ENCODE measurements at places on chromosomes 6 and 20.

GRCh38 chr6:93779086-93779841 lies 359.9 kb upstream of the EPHA7 start:
- no peak for DNase-seq

GRCh38 chr6:34317882-34318498 lies 69.2 kb upstream of the SMIM29 start:
- no peak for DNase-seq

DNA sequence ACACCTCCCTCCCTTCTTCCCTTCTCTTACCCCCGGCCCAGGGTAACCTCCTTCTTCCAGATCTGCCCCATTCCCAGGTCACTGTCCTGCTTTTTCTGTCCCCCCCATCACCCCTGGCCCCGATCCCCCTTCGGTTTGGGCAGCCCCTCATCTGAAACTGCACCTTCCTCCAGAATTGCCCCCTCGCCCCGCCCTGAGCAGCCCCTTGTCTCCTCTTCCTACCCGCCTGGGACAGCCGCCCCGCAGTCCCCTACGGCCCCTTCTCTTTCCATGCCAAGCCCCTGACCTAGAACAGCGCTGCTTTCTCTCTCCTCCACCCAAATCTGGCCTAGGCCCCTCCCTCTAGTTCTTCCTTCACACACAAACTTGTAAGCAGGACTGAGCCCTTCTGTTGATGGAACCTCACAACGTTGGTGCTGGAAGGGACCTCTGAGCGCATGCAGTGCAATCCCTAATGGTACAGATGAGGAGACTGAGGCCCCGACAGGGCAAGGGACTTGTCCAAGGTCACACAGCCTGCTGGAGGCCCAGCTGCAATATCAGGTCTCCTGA lies 630 bp downstream of the PPP2R5D start:
- no peak for DNase-seq

DNA sequence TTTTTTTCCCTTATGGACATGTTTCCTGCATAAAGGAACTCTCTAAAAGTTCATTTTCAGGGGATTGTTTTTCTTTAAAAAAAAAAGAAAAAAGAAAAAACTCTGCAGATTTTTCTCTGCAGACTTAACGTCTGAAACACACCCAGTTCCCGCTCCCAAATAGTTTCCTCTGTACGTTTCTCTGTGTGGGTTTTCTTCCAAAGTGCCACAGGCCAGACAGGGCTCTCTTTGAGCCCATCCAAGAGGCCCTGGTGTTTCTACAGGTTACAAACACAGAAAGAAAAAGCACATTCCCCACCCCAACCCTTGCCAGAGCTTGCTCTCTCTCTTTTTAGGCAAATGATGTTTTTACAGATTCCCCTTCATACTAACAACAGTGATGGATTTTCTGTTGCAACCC lies 258.6 kb downstream of the FNDC1 start:
- DNase-seq, result no peak

- no peak for DNase-seq
These were observed 199.7 kb upstream of the SIM1 start for GRCh38 chr6:100664274-100665040.

GRCh38 chr20:19098117-19098516 lies 114.3 kb upstream of the SLC24A3 start:
- DNase-seq, result no peak

DNA sequence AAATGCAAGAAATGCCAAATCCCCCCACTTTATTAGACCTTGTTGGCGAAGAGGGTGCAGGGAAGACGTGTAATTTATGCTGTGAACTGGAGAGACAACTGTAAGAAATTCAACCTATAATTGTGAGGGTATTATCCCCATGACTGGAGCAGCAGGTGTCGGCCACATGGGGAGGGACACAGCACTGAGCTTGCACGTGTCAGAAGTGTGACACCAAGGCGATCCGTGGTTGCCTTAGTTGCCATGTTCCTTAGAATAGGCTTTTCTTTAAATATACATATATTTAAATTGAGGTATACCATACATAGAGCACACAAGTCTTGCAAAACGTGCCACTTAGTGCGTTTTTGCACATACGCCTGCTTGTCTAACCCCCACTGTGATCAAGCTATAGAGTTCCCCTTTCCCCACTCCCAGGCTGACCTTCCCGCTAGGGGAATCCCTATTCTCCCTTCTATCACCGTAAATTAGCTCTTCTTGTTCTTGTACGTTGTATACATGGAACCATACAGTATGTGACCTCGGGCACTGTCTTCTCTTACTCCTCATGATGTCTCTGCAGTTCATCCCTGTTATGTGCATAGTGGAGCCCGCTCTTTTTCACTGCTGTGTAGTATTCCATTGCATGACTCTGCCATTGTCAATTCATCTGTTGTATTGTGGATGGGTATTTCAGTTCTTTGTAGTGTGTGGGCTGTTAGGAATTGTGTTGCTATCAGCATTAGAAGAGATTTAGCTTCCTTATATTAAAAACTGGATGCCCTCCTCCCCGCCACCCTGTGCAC lies 81.6 kb upstream of the PMEPA1 start:
- no peak for DNase-seq

DNA sequence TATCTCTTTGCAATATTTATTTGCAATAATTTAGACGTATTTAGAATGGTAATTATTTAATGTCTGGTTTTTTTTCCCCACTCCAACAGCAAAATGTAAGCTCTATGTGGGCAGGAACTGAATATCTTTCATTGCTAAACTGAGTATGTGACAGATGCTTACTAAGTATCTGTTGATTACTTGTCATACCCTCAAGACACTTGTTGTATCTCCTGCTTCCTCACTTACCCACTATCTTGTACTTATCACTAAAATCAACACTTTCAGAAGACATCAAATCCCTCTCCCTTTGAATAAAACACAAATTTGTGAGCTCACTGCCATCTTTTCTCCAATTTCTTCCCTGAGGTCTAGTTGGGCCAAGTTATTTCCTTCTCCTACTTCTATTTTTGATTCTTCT lies 30.3 kb downstream of the PPIL4 start:
- no peak for DNase-seq

DNA sequence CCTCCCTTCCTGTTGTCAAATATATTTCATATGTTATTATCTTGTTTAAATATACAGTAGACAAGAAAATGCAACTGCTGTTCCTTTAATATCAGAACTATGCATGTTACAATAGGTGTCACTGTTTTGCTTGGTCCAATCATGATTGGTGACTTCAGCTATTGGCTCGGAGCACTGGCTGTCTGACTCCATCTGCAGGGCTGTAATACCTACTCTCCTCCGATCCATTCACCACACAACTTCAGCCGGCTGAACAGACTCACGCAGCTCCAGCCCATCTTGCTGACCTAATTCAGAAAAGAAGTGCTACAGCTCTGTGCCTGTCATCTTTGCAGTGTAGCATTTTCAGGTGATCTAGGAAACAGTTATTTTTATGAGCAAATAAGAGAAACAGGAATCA lies at the start of gene BTBD3:
Gene BTBD3, plus strand, starts transcription at position 231 of the 400 bp plus-strand sequence. CDS start 383 bp downstream, outside the sequence.
- no peak for DNase-seq

DNA sequence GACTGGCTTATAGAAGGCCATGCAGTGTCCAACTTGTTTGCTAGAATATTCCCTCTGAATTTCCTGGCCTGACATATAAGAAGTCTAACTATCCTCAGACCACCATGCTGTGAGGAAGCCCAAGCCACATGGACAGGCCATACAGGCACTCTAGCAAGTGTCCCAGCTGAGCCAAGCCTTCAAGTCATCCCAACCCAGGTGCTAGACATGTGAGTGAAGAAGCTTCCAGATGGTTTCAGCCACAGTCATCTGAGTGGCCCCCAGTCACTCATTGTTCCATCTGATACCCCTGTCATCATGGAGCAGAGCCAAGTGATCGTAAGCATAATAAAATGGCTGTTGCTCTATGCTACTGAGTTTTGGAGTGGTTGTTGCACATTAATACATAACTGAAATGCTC lies 46.0 kb upstream of the INSM1 start:
- no peak for DNase-seq

DNA sequence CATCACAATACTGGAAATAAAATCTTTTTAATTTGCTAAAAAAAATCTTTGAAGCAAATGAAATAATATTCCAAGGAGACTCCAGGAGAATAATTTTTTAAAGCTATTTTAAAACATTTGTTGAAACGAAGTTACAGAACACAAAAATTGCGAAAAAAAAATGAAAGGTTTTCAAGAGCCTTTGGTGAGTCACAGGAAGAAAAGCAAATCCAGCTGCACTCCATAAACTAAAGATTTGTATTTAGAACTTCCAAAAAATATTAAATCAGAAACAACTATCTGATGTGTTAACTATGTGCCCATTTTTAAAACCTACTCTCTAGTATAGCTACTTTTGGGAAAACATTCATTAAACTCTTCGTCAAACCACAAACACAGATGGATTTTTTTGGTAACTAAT lies 23.6 kb downstream of the PDSS2 start:
- no peak for DNase-seq

- DNase-seq, result no peak
These were observed 274.7 kb upstream of the SUPT3H start for GRCh38 chr6:45652416-45652815.

DNA sequence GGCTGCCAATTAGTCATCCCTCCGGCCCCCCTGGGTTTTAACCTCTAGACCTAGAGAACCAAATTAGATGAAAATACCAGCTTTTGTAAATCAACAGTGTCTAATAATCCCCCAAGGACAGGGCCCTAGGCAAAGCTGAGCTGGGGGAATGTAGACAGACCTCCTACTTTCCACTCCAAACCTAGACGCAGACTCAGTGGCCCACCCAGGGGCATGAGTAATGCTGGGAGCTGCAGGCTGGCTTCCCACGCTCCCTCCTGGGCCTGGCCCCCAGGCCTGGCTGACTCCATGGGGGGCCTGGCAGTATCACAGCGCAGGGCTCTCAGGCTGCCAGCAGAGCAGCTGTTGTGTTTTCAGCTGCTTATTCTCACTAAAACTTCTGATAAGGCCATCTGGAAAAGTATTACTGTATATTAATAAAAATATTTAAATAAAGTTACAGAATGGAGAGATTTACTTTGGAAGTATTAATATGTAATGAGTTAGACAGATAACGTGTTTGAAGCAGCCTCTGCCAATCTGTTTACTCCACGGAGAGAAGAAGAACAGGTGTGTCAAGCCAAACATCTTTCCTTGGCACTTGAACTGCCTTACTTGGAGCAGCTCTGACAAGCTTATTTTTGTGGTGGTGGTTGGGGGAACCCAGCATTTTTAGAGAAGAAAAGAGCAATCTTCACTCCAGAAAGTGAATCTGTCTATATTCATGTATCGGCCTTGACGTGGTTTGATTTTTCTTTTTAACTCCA lies 144.0 kb upstream of the AGPAT4 start:
- DNase-seq, result no peak

DNA sequence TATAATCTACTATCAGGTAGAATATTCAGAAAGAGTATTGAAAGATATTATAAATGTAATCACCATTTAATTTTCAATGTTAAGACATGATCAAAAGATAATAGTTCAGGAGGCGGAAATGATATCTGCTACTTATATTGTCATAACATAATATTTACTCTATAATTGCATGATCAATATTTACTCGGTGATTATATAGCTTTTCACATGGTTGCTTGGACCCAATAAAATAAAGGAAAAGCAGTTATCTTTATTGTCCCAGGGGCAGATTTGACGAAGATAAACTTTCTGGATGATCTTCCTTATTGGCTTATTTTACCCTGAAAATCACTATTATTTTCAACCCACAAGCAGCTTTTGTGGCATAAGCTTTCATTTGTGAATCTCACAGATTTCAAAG lies 350.4 kb downstream of the HACE1 start:
- DNase-seq, result no peak

DNA sequence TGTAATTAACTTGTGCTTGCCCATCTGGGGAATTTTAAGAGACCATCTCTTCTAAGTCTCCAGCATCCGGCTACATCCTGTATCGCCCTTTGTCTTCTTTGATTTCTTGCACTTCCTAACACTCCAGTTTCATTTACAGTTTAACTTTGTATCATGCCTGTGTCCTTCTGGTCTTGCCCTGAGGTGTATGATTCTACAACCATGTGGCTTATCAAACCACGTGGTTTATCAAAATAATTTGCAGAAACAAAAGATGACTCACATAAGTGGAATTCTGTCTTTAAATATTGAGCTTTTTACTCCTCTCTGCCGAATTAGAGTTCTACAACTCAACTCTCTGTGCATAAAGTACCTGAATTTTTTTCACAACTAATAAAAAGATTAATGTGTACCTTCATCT lies 580.7 kb downstream of the KIF16B start:
- DNase-seq, result no peak

- no peak for DNase-seq
These were observed 34.3 kb upstream of the EPB41L1 start for GRCh38 chr20:36120241-36120640.

DNA sequence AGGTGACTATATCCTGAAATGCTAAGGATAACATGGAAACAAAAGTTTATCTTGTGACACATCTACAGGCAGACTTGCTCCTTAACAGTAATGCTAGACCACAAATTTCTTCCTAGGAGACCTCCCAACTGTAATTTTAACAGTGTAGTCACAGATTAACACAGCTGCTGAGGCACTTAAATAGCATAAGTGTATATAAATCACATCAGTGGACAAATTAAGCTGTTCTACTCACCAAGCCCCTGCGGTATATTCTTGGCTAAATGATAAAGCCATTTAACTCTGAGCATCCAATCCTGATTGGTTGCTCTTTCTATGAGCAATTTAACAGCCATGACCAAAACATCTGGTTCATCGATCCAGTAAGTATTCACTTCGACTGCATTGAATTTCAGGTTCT lies 73.3 kb upstream of the LYRM2 start:
- DNase-seq, result no peak

GRCh38 chr6:73696966-73697655 lies 1.1 kb downstream of the CD109 start:
- no peak for DNase-seq

DNA sequence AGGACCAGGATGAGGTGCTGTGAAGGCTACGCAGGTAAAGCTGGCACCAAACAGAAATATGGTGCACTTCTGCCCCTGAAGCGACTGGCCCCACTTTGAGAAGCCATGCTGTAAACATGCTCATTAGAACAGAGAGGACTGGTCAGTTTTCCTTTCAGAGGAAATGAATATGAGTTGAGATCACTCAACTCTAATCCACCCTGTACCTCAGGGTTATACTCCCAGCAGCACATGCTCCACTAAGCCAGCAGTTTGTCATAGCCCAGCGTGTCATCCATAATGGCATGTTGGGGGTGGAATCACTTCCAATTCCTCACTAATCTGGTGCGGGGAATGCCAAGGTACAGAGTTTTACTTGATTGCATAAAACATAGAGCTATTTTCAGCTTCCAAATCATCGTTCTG lies 98.1 kb downstream of the HIVEP2 start:
- no peak for DNase-seq

DNA sequence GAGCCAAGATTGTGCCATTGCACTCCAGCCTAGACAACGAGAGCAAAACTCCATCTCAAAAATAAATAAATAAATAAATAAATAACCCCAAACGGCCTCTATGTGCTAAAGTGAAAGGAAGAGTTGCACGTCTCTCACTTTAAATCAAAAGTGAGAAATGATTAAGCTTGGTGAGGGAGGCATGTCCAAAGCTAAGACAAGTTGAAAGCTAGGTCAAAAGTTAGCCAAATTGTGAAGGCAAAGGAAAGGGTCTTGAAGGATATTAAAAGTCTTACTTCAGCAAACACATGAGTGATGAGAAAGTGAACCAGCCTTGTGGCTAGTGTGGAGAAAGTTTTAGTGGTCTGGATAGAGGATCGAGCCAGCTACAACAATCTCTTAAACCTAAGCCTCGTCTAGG lies 14.3 kb downstream of the ZBP1 start:
- no peak for DNase-seq

All from stimulated activated CD8-positive, alpha-beta memory T cell treated with anti-CD3 and anti-CD28 coated beads, Interleukin-12 subunit alpha, Interleukin-12 subunit beta, amount 100 ng/mL, for 4 hours (primary cell).